T follicular helper cell (primary cell): ENCODE measurements at places on chromosomes 4 and X.
A peak's percentile ranks its signal among the peaks of the same experiment; 100 is the strongest.

- no peak for DNase-seq
These were observed 791.0 kb upstream of the DIAPH2 start for GRCh38 chrX:95893636-95894035.

- DNase-seq = no peak
These were observed 1.1 kb downstream of the XIAP start for GRCh38 chrX:123860983-123861382.

DNA sequence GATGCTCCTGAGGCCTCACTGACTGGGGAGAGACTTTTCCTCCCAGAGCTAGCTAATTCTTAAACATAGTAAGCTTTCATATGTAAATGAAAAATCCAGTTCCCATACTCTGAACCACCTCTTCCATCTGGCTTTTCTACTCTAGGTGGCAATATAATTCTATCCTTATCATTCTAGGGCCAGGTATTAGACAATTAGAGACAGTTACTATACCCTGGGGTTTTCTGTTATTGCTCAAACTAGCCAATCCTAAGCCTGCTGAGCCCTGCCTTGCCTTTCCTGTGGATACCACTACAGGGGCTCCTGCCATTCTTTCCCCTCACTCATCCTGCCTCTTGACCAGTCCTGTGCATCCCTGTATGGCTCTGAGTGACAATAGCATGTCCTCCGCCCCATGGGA lies 552.0 kb downstream of the STIM2 start:
- DNase-seq = no peak

- DNase-seq = no peak
These were observed 334.5 kb downstream of the GPAT3 start for GRCh38 chr4:83870328-83870950.

GRCh38 chr4:1579901-1580691 lies 104.0 kb downstream of the FAM53A start:
- peak; percentile 94 for DNase-seq

DNA sequence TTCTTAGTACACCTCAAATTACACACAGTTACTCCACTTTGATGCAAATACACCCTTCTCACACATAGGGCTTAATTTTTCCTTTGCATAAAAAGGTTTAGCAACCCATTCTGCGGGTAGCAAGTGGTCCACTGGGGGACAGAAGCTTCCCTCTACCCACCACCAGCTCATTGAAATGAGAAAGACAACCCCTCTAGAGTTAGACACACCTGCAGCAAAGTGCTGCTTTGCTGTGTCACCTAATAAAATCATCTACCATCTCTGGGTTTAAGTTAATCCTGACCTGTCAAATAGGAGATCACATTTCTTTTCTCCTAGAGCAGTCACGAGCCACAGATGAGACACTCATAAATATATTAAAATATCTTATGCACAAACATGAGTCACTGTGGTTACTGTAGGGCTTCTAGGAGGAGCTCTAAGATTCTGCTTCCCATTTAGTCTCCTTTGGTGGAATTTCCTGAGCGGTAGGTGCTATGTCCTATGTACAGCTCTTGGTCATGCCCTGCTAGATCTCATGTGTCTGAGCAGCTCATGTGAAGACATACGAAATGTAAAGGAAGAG lies 11.9 kb downstream of the BMX start:
- DNase-seq = no peak

GRCh38 chr4:47945930-47946726 lies 31.7 kb upstream of the NFXL1 start:
- DNase-seq = no peak

GRCh38 chr4:98662626-98663225 lies 4.3 kb upstream of the TSPAN5 start:
- DNase-seq = peak; percentile 33

DNA sequence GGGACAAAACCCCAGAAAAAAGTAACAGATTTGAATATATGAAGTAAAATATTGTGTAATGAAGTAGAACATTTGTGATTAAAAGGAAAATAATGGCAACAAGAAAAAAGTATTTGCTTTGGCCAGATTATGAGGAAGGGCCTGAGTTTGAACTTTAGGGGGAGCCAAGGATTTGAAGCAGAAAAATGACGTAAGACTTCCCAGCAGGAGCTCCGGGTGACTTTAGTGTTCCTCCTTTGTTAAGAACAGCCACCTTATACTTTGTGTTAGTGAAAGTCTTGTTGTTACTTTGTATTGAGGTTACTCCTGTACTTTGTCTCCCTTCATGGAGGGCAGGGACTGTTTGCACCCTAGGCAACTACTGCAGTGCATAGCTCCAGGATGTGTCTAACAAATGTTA lies 41.1 kb downstream of the DCUN1D4 start:
- no peak for DNase-seq

DNA sequence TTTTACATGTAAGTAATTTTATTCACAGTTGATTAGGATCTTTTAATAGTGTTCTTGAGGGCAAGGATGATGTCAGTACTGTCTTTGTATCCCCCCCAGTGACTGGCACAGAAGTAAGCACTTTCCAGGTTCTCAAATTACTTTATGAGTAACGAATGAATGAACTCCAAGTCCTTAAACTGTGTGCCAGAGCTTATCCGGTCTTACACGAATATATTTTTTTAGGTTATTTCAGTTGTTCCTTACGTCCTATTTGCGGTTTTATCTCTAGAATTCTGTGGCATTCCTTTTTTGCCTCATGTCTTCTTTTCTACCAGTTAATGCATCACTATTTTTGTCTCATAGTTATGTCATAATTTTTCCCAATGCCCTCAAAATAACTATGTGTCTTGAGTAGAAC lies 106.9 kb upstream of the MID1IP1 start:
- no peak for DNase-seq

DNA sequence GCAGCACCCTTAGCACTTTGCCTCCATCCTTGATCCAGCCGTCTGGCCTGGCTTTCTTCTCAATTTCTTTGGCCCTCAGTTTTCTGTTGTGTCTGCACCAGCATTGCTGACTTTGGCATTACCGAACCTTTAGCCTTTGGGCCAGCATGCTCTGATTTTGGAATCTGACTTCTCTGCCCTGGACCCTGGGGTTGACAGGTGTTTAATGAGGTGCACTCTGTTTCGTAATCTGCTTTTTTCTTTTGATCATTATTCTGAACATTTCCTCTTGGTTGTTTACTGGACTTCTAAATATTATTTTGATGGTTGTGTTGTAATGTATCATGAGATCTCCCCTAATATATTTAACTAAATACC lies 71.5 kb upstream of the ENPP6 start:
- DNase-seq = no peak

DNA sequence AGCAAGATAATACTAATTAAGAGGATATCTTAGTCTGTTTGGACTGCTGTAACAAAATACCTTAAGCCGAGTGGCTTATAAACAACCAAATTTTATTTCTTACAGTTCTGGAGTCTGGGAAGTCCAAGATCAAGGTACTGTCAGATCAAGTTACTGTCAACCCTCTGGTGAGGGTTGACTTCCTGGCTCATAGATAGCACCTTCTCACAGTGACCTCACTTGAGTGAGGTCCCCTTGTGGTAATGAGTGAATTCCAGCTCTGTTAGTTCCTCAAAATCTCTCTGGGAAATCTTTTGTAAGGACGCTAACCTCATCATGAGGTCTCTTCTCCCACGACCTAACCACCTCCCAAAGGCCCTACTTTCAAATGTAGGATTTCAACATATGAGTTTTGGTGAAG lies 36.9 kb upstream of the ADGRA3 start:
- DNase-seq = no peak
